Nephron progenitor cell (in vitro differentiated cells): ENCODE measurements at places on chromosomes 6 and 20.

DNA sequence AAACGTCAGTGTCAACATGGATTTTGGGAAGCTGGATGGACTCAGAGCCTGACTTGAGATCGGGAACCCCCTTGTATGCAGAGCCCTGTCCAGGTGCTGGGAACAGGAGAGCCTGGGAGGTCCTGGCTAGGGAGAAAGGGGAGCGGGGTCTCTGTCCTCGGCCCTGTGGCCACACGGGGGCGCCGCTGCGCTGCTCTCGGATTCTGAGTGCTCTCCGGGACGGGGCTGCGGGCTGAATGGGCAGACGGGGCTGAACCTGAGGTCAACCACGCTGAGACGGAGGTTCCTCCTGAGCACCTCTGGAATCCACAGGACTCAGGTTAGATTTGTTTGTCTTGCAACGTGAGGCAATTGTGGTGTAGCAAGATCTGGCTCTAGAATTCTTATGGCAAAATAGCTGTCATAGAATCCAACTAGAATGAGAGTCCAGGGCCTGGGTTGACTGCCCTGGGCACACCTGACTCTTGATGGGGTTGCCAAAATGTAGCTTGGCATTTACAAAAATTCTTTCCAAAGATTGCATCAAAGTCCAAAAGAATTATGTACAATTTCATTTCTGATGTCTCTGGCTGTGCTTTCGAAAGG lies 20.6 kb upstream of the HLA-F start:
- peak; percentile 88 for DNase-seq

- no peak for DNase-seq
Observed at GRCh38 chr6:110613356-110613755, 136.9 kb upstream of the SLC22A16 start.

DNA sequence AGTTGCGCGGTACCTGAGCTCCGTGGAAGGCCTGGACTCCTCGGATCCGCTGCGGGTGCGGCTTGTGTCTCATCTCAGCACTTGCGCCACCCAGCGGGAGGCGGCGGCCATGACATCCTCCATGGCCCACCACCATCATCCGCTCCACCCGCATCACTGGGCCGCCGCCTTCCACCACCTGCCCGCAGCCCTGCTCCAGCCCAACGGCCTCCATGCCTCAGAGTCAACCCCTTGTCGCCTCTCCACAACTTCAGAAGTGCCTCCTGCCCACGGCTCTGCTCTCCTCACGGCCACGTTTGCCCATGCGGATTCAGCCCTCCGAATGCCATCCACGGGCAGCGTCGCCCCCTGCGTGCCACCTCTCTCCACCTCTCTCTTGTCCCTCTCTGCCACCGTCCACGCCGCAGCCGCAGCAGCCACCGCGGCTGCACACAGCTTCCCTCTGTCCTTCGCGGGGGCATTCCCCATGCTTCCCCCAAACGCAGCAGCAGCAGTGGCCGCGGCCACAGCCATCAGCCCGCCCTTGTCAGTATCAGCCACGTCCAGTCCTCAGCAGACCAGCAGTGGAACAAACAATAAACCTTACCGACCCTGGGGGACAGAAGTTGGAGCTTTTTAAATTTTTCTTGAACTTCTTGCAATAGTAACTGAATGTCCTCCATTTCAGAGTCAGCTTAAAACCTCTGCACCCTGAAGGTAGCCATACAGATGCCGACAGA lies 9.9 kb downstream of the HEY2 start:
- DNase-seq = peak; percentile 53

DNA sequence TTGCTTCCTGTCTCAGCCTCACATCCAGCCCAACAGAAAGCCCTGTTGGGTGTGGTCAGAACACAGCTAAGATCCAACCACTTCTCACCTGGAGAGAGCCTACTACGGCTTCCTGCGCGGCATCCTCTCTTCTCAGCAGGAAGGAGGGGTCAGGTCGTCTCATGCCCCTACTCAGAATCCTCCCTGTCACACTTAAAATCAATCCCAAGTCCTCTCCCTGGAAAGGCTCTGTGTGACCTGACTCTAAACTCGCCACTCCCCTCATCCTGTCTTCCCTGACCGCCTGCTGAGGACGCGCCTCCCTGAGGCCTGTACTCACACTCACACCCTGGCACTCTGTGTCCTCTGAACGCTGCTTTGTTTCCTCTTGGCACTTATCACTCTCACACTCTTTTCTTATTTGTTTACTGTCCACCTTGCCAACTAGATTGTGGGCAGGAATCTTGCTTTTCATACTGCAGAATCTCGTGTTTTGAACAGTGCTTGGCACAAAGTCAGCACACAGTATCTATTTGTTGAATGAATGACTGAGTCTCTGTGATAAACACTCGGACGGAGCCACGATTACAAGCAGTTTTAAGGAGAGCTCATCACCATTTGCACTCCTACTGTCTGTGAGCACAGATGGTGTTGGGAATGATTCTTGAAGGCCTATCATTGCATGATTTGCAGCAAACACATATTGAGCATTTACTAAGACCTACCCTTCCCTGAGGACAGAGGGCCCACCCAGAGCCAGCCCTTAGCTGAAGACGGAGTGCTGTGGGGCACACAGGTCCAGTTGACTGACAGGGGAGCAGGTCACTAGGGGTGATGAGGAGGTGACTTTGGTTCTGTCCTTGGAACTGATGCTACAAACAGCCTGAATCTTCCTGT lies 18.7 kb downstream of the RAB5IF start:
- DNase-seq = no peak

- DNase-seq = no peak
Observed at GRCh38 chr6:56911847-56912246, 43.1 kb upstream of the BEND6 start.

GRCh38 chr6:157552820-157553485 lies 172.0 kb downstream of the ZDHHC14 start:
- DNase-seq = no peak

DNA sequence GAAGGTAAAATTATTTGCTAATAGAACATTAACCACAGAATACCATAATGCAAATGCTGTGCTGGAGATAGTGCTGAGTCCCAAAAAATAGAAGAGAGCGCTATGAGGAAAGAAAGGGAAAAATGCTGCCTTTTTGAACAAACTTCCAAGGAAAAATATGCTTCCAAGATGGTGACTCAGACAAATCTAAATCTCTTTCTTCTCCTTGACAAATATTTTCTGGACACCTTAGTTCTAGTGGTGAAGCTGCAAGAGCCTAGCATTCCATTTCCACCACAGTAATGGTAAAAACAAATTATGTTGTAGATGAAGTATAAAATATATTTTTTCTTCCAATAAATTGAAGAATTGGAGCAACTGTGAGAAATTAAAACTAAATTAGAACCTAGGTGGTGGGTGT lies 155.6 kb upstream of the TBX18 start:
- DNase-seq = no peak

DNA sequence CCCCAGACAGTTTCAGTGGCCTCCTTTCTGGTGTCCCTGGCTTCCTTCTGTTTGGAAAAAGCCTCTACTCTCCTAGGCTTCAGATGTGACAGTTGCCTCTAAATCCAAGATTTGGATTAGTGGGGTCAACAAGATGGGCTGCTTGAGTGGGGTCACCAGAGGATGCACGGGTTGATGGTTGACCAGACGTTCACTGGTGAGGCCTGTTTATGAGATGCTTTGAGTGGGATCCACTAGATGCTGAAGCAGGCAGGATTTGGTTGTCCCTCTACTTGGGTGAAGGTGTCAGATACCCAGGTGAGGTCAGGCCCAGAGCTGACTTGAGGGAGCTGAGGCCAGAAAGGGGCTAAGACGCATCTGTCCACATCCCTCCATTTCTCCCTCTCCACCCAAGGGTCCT lies 8.1 kb upstream of the DLGAP4 start:
- no peak for DNase-seq

GRCh38 chr20:47040506-47041125 lies 146.0 kb downstream of the EYA2 start:
- no peak for DNase-seq

- DNase-seq = peak; percentile 30
Observed at GRCh38 chr6:41939176-41939847, 2.3 kb downstream of the CCND3 start.

DNA sequence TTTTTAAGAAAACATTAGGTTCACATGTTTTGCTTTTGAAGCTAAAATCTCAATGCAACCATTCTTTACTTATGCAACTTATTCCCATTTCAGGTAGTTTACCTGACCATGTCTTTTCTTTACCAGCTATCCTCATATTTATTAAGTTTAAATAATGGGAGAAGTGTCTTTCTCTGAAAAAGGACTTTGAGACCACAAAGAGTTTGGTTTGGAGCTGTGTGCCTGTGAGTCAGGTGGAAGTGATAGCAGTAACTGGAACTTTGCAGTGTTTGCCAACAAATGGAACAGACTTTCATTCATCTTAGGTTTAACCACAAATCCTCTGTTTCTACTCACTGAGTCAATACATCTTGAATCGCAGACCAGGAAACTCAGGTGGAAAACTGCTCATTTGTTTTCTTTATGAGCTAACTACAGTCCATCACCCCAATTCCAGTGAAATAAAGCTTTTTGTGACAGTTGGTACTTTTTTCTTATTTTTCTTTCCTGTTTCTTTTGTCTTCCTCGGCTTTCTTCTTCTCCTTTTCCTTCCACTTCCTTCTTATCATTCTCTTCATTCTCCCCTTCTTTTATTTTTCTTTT lies 148.3 kb upstream of the RIN2 start:
- DNase-seq = no peak

- no peak for DNase-seq
Observed at GRCh38 chr20:49785852-49786175, 26.8 kb upstream of the SLC9A8 start.

- no peak for DNase-seq
Observed at GRCh38 chr6:12379181-12379580, 89.0 kb downstream of the EDN1 start.

DNA sequence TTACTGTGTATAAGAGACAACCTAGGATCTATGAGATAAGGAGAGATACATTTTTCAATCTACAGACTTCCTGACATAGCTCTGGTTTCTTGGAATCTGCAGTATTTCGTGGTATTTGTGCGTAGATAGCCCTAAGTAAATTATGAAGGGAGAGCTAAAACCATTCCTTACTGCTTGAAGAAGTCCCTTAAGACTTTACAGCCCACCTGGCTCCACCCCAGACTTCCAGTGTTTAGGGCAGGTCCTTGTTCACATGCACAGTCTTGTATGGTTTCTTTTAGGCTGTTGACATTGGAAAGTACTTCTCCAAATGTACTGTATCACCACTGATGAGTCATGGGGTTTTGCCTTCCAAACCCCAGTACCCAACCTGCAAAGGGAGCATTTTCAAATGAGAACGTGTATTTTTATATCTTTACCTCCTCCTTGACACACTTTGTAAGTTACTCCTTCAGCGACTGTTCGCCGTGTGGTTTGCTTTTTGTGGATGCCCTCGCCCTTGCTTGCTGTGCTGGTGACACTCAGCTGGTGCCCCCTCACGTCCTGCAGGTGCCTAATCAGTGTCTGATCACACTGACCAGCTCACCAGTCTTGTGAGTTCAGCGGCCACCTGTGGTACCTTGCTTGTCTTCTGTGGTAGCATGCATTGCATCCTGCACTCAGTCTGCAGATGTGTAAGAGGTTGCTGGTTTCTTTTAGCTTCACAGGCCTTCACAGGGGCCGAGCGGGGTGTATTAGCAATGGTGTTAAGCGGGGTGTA lies 73.3 kb downstream of the IGF2R start:
- no peak for DNase-seq

DNA sequence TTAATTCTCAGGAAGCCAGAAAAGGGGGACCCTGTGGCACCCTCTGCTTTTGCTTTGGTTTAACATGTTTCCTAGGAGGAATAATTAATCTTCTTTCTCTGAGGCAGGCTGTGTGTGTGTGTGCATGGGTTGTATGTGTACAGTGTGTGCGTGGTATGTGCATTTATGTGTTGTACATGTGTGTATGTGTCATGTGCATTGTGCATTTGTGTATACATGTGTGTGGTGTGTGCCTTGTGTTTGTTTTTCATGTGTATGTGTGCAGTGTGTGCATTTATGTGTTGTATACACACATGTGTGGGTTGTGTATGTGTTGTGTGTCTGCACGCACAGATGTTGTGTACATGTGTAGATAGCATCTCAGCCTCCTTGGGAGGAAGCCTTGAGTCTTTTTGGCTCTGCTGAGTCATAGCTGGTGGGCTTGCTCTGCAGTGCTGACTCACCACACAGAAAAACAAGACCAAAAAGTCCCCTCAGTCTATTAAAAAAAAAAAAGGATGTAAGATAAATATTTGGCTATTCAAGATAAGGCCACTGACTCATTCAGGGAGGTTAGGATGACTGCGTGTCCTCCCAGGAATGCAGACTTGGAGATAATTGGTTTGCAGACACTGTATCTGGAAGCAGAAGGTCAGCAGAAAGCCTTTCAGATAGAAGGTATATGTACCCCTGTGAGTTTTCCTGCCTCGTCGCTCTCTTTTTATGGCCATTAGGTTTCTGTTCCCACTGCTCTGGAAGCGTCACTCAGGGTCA lies 58.6 kb downstream of the SYNJ2 start:
- DNase-seq = no peak

GRCh38 chr6:148997865-148998264 lies 251.0 kb downstream of the UST start:
- no peak for DNase-seq

GRCh38 chr20:9550871-9551270 lies 36.5 kb downstream of the LAMP5 start:
- no peak for DNase-seq

GRCh38 chr6:48086187-48086586 lies 24.8 kb downstream of the PTCHD4 start:
- no peak for DNase-seq

DNA sequence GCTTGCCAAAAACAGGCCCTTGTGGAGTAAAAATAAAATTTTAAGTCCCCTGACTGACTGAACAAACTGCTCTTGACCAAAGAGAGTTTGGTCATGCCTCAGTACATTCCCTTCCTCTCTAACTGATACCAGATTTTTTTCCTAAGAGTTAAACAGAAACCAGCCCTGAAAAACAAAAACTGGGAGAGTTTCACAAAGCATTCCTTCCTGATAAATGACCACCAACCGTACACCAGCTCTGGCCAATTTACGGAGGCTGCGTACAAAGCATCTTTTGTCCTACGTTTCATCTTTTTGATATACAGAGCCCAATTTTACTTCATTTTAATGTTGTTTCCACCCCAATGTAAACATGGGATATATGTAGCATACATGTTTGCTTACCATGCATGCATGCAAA lies 477.4 kb upstream of the HTR1E start:
- DNase-seq = no peak

- DNase-seq = no peak
Observed at GRCh38 chr20:37348792-37349516, 3.0 kb downstream of the SRC start.

GRCh38 chr6:84526631-84527030 lies 237.8 kb downstream of the TBX18 start:
- DNase-seq = no peak

DNA sequence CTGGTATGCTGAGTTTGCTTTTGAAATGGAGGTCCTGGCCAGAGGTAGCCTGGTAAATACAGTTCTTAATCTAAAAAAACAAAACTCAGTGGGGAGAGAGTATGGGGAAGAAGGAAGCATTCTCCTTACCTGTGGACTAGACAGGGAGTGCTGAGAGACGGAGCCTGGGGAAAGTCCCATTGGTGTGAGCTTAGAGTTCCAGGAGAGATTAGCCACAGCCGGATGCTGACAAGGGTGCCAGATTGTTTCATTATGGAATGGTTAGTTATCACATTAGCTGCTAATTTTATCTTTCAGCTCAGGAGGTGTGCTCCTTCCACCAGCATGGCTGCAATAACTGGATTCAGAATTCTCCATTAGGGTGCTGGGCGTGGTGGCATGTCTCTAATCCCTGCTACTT lies 75.9 kb downstream of the RREB1 start:
- DNase-seq = no peak

- DNase-seq = no peak
Observed at GRCh38 chr6:125117818-125118217, 35.8 kb upstream of the TPD52L1 start.
